ENCODE measurements at places on chromosomes 7 and 10.
A peak's percentile ranks its signal among the peaks of the same experiment; 100 is the strongest.

DNA sequence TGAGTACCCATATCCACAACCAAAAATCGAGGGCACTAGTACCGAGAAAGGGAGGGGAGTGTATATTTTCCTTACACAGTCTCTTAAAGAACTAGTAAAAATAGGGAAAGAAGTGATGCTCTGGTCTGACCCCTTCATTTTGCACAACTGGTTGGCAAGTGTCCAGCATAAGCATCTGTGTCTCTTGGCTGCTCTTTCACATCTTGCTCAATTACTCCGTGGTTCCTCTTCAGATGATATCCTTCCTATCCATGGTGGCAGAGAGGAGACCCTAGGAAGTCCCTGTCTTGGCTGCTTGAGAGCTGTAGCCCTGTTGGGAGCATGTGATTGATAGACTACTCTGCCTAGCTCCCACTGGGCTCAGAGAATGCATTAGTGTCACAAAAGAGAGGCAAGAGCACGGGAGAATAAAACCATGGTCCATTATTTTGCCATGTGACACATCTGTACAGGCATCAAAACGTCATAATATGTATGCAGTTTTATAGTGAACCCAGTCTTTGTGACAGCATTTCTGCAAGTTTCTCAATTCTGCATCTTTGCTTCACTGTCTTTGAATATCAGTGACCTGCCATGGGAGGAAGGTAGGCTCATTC is 111.8 kb upstream of the ANKRD1 start:
- DNase-seq, result no peak

- DNase-seq, result no peak
Observed at GRCh38 chr10:103448746-103449145, 3.4 kb downstream of the CALHM2 start.

GRCh38 chr7:35259523-35259908 is 5.6 kb upstream of the TBX20 start:
- DNase-seq, result no peak

- DNase-seq, result no peak
Observed at GRCh38 chr7:22137466-22137865, 191.8 kb upstream of the CDCA7L start.

DNA sequence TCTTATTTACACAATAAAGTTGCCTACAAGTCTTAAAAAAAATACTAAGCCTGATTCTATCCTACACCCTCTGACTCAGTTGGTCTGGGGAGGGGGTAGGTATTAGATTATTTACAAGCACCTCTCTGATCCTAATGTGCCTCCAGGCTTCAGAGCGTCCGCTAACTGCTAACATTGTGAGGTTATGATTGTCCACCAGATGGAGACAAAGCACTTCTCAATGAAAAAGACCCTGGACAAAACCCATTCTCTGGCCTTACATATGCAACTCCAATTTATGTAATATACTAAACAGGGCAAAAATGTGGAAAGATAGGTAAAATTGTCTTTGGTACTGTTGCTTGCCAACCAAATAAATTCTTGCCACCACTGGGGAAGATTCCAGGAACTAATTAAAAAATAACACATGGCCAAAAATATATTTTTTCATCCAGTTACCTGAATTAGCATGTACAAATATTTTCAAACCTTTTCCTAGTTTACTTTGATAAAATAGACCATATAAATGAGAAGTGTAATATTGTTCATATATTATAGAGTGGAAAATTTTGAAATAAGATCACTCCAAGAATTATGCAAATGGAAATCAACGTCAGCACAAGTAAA is 92.4 kb downstream of the KIF20B start:
- DNase-seq, result no peak

DNA sequence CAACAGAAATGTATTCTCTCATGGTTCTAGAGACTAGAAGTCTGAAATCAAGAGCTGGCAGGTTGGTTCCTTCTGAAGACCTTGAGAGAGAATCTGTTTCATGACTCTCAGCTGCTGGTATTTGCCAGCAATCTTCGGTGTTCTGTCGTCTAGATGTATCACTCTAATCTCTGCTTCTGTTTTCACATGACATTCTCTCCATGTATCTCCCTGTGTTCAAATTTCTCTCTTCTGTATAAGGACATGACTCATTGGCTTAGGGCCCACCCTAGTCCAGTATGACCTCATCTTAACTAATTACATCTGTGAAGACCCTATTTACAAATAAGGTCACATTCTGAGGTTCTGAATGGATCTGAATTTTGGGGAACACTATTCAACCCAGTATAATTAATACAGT is 82.3 kb downstream of the ANKRD7 start:
- DNase-seq, result no peak

GRCh38 chr7:34463830-34464229 is 194.2 kb upstream of the NPSR1 start:
- no peak for DNase-seq

DNA sequence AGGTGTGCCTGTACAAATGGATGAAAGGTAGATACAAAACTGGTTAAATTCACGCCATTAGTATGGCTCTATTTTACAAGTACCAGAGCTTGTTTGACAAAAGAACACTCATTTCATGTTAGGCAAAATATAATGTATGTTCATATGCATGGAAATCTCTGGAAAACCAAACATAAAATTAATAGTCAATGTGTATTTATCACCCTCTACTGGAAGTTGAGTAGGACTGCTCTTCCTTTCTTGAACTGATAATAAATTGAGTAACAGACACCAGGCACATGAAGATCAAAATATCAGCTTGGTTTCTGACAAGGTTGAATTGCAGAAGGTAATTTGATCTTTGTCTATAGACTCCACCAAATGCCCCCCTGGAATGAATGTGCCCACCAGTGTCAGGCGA is 19.8 kb upstream of the AKR1B1 start:
- no peak for DNase-seq

DNA sequence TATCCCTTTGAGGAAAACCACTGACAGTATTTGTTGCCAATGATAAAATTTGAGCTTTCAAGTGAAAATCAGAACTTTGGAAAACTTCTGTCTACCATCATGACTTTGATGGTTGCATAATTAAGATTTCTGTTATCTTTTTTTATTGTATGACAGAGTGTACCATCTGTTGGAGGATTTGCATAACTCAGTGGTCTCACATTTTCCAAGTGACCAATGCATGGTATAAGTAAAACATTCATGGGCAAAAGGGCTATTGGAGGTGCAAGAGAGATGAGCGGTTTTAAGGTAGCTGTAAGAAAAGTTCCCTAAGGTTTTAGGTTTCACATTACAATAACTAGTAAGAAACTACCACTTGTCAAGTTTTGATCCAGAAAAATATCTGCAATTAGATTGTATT is 625.3 kb downstream of the PARD3 start:
- no peak for DNase-seq

DNA sequence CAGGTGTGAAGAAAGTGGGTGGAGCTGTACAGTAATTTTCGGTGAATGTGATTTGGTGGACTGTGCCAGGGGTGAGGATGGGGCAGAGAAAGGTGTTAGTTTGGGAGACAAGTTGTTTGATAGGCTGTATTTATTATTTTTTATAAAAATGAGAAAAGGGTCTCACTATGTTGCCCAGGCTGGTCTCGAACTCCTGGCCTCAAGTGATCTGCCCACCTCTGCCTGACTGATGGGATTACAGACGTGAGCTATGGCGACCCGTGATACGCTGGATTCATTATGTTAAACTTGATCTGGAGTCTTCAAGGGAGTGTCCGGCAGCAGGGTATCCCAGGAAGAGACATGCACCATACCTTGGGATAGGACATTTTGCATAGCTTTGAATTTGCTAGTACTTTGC is 1.3 kb downstream of the KAT6B start:
- DNase-seq, result no peak

DNA sequence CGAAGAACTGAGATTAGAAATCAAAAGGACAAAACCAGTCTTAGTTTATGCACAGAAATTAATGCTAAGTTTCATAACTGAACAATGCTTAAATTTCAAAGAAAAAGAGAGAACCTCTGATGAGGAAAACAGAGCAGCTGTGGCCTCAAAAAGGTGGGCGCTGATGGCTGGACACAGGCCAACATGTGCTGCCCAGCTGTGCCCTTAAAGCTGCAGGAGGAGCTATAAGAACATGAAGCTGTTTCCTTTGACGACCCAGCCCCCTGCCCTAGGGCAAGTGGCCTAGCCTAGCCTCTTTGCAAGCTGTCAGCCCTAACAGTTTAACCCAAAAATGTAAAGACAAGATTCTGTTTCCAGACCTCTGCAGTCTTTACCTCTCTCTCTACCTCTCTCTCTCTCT is 107.7 kb downstream of the GRID1 start:
- no peak for DNase-seq

- DNase-seq, result no peak
Observed at GRCh38 chr10:120980279-120981255, 129.4 kb downstream of the WDR11 start.

- DNase-seq, result no peak
Observed at GRCh38 chr7:1225441-1226185, 7.1 kb upstream of the UNCX start.

GRCh38 chr7:96436880-96437279 is 115.0 kb upstream of the SLC25A13 start:
- no peak for DNase-seq

- DNase-seq, result no peak
Observed at GRCh38 chr10:79264942-79265341, 82.3 kb upstream of the PPIF start.

DNA sequence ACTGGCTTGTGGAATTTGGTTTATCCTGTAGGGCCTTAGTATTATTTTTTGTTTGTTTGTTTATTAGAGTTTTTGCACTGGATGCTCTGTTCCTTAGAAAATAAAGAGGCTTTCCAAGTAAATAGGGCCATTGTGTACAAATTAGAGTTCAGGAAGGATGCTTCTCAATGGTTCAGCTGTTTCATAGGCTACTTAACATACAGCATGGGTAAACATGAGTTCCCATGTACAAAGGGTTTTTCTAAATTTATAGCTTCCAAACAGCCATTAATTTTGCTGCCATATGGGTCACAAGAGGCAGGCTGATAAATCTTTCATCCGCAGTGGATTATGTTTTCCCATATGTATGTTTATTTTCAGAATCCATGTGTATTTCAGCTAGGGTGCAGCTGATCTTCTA is 121.6 kb upstream of the WDR11 start:
- no peak for DNase-seq

GRCh38 chr10:7409045-7409731 is 1.6 kb downstream of the SFMBT2 start:
- DNase-seq, result peak; percentile 57

DNA sequence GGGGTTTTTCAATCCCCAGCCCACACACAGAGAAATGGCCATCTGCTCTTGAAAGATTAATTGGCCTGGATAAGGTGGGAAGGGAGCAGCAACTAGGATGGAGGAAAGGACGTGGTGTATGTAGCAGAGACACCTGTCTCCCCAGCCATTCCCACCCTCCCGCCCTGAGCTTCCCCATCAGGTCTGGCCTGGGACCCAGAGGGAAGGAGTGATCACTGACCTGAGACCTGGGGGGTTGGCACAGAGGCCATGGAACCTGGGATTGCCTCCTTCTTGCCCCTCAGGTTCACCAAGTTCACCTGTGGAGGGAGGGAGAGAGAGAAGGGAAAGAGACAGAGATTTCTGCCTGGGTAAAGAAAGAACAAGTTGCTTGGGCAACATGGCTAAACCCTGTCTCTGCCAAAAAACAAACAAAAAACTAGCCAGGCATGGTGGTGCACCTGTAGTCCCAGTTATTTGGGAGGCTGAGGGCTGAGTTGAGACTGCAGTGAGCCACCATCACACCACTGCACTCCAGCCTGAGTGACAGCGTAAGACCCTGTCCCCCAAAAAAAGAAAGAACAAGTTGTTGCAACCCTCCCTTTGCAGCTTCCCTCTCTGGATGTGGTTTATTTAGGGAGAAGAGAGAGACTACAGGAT is 11.3 kb upstream of the TRPV6 start:
- no peak for DNase-seq

- DNase-seq, result no peak
Observed at GRCh38 chr7:128031901-128032604, 816 bp upstream of the LRRC4 start.

DNA sequence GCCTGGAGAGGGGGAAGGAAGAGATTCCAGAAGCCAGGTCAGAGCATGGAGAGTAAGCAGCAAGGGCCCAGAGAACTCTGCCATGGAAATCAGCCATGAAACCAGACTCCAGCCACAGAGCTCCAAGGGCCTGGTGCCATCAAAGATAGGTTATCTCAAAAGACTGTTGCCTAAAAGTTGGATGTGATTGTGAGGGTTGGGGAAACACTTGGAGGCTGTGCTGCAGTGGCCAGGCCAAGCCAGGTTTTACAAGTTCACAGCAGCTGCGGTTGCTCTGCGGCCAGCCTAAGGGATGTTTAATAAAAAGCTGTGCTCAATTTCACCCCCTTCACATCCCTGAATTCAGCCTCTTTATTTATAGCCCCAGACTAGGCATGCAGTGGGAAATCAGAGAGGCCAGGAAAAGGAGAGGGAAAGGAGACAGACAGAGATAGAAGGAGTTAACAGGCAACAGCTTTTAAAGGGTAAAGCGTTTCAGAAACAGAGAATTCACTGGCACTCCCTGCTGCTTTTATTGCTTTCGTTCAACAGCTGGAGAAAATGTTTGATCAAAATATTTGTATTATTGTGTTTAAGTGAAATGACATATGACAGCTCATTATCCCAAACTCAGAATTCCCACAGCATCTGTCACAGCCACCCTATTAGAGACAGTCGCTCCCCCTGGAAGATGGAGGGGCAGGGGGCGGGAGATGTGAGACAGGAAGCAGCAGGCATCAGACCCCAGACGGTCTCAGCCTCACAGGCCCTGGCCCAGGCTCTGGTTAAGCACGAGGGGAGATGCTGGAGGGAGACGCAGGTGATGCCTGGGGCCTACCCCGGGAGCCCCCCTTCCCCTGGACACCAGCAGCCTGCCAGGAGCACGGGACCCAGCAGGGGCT is 140.1 kb downstream of the GLI3 start:
- no peak for DNase-seq

DNA sequence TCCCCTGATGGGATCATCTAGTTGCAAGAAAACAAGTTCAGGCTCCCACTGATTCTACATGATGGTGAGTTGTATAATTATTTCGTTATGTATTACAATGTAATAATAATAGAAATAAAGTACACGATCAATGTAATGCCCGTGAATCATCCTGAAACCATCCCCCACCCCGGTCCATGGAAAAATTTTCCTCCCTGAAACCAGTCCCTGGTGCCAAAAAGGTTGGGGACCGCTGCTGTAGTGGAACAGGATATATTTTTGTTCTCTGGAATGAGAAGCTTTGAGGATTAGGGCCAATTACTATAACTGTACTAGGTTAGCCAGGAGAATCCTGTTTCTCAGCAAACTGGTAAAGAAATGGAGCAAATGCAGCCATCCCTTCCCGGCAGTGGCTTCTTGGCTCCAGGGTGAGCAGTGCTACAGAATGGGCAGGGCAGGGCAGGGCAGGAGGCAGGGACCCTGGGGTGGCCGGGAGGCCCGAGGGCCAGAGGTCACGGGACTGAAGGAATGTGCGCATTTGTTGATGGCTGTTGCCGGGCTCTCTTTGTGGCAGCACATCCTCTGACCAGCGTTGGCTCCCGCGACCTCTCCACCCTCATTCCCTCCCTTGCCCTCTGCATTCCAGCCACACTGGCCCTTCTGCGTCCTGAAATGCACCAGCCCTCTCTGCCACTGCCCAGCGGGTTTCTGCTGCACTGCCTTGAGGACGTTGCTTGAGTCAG is 162.3 kb upstream of the NPS start:
- no peak for DNase-seq

GRCh38 chr10:49280001-49280408 is 19.0 kb upstream of the C10orf71 start:
- DNase-seq, result peak; percentile 54

- no peak for DNase-seq
Observed at GRCh38 chr10:98510412-98510995, 63.8 kb upstream of the HPS1 start.

- no peak for DNase-seq
Observed at GRCh38 chr10:96096958-96097357, 33.1 kb upstream of the ZNF518A start.

All from NK-92 treated with Interleukin-12 subunit alpha and Interleukin-12 subunit beta, amount 100 ng/mL, for 24 hours (cell line).